ENCODE measurements at places on chromosomes 2 and 18. TPM values are rescaled to one million over a fixed set of nuclear protein-coding genes. Genes with fewer than 3 reads are reported as not detected.
A peak's percentile ranks its signal among the peaks of the same experiment; 100 is the strongest.

DNA sequence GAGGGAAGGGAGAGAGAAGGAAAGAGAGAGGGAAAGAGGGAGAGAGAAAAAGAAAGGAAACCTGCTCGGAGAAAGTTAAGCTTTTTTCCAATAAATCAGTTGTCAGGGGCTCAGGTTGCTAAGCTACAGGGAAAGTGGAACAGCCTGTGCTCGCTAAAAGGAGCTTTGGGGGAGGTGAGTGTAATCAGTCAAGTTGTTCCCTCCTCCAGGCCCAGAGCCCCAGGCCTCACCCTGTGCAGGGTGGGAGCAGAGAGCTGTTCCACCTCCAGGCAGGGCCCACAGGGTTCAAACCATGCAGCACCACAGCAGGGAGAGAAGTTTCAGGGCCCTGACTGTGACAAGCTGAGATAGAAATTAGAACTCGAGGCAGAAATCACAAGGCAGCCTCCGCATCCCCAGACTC is 56.4 kb upstream of the PPP1CB start:
- H3K36me3 ChIP-seq = no peaks in the 10 kb centered on the region
- H3K4me3 ChIP-seq = no peak overlapping the region
- H3K27me3 ChIP-seq = no peaks in the 10 kb centered on the region
- peak overlapping the region; percentile 35 for H3K27ac ChIP-seq
- no peak for DNase-seq
- H3K4me1 ChIP-seq = no peaks in the 10 kb centered on the region

DNA sequence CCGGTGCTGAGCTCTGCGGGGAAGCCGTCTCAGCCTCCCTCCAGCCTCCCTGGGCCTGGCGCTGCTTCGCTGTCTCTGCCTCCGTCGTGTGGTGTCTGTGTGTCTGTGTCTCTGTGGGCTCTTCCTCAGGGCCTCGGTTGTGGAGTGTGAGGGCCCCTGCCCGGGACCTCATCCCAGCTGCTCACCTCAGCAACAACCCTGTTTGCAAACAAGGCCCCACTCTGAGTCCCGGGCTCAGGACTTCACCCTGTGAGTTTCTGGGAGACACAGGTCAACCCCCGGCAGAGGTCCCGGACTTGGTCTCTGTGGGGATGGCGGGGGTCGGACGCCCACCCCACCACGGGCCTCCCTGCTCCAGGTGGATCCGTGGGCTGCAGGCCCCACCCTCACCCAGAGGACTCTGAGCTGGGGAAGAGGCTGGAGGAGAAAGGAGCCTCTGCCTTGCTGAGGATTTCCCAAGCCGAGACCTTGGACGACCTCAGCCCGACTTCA is 127.4 kb upstream of the CTDP1 start:
- H3K4me1 ChIP-seq = no peaks in the 10 kb centered on the region
- H3K36me3 ChIP-seq = no peaks in the 10 kb centered on the region
- no peak overlapping the region for H3K4me3 ChIP-seq
- H3K27me3 ChIP-seq = peaks cover 1% of the 10 kb centered on the region

GRCh38 chr2:126437016-126437415 is 218.9 kb upstream of the GYPC start:
- no peak overlapping the region for H3K4me3 ChIP-seq
- peaks cover 8% of the 10 kb centered on the region for H3K27me3 ChIP-seq
- H3K4me1 ChIP-seq = no peaks in the 10 kb centered on the region
- H3K27ac ChIP-seq = no peak overlapping the region

DNA sequence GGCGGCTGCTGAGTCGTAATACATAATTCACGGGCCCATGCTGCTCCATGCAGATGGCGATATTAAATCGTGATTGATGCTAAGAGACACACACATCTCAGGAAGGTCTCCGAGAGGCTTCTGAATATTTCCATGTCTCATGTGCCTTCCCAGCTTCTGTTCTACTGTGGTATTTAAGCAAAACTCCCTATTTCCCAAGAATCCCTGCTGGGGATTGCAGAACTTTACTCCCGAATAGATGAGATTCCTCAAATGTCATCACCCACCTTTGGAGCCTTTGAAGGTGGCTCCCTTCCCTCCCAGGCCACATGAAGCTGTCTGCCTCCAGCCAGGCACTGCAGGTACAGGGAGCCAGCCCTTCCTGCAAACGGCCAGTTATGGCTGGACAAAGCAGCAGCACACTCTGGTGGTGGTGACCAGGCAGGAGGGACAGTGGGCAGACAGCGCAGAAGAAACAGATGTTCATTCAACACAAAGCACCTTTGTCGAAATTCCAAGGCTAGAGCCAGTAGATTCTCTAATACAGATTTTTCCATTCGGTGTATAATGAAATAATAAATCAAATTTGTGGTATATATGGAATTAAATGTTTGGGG is 14.1 kb downstream of the NRP2 start:
- no peak overlapping the region for H3K4me3 ChIP-seq
- H3K27me3 ChIP-seq = peaks cover 20% of the 10 kb centered on the region
- no peak for DNase-seq
- H3K27ac ChIP-seq = no peak overlapping the region
- peaks cover 31% of the 10 kb centered on the region for H3K4me1 ChIP-seq

DNA sequence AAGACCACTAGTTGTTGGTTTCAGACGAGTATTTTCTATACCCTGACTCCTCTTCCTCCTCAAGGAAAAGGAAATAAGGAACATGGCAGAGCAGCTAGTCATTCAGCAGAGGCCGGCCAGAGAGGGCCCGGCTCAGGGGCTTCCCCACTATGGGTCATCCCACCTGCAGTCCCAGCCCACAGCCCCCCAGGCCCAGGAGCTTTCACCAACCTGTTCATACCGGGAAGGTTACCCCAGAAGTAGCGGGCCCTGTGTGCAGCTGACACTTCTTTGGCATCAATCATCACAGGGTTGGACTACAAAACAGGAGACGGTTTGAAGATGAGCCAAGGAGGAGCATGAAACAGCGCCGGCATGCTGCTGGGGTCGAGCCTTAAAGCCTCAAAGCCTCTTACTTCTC is 70.5 kb upstream of the POMC start:
- DNase-seq = no peak
- H3K27ac ChIP-seq = peak overlapping the region; percentile 18

- H3K27me3 ChIP-seq = no peaks in the 10 kb centered on the region
- no peaks in the 10 kb centered on the region for H3K36me3 ChIP-seq
- no peaks in the 10 kb centered on the region for H3K4me1 ChIP-seq
Observed at GRCh38 chr18:37913051-37913450, 347.5 kb upstream of the CELF4 start.

- no peak for DNase-seq
- H3K4me1 ChIP-seq = no peaks in the 10 kb centered on the region
- H3K4me3 ChIP-seq = no peak overlapping the region
- no peak overlapping the region for H3K27ac ChIP-seq
- H3K27me3 ChIP-seq = no peaks in the 10 kb centered on the region
Observed at GRCh38 chr2:240494194-240494793, 58.8 kb downstream of the GPC1 start.

GRCh38 chr18:12306752-12307700 is 1.0 kb upstream of the TUBB6 start:
- H3K36me3 ChIP-seq = peaks cover 13% of the 10 kb centered on the region
- H3K27ac ChIP-seq = peak overlapping the region; percentile 78
- DNase-seq = no peak

- peaks cover 5% of the 10 kb centered on the region for H3K27me3 ChIP-seq
- DNase-seq = peak; percentile 13
- H3K36me3 ChIP-seq = no peaks in the 10 kb centered on the region
- H3K27ac ChIP-seq = no peak overlapping the region
- peaks cover 8% of the 10 kb centered on the region for H3K4me1 ChIP-seq
Observed at GRCh38 chr2:33069894-33070651, 123.3 kb downstream of the LTBP1 start.

DNA sequence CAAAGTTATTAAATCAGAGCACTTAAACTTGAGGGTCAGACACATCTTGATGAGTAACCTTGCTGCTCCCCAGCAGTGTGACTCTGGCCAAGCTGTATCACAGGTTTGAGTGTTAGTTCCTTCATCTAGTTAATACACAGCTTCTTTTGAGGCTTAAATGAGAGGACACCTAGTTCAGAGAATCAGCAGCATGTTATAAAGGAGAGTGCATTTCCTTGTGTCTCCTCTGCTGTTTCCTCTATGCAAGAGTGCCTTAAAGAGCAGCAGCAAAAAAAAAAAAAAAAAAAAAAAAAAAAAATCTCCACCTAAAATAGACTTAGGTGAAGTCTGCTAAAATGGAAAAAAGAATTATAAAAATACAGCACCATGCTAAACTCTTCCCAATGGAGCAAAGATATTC is 261.9 kb downstream of the TCF4 start:
- no peak overlapping the region for H3K4me3 ChIP-seq
- peaks cover 8% of the 10 kb centered on the region for H3K4me1 ChIP-seq
- no peaks in the 10 kb centered on the region for H3K36me3 ChIP-seq

DNA sequence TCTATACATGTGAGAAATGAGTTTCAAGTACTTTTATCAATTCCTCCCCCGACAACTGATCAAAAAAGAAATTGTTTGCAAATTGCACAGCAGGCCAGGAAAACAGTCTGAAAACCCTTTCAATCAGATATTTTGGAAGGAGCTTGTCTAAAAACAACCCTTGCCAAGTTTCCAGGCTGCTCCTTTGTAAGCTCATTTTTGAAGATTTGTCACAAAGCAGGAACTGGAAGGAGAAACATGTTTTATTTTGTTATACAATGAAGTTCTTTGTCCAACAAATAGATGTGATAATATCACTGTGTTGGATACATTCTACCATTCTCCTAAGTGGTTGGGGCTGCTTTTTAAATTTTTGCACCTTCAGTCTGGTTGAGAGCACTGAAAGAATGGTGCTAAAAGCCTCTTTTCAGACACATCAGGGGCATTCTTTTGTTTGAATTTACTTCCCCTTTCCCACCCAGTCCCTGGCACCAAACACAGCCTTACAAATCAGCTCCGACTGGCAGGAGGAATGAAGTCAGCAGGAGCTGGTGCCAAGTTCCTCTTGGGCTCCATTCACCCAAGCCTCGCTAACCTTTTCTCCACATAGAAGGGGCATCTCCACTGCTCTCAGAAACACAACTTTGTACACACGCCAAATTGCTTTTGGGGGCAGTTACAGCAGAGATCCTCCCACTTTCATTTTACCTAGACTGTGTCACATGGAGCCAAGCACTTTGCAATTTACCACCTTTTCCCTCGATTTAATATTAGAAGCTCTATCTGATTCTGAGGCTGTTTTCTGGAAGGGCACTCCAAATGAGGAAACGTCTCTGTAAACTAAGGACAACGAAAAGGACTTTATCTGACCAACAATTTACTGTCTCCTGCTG is 88.0 kb downstream of the C1D start:
- H3K4me3 ChIP-seq = no peak overlapping the region
- H3K36me3 ChIP-seq = no peaks in the 10 kb centered on the region
- peaks cover 5% of the 10 kb centered on the region for H3K27me3 ChIP-seq
- H3K4me1 ChIP-seq = no peaks in the 10 kb centered on the region
- DNase-seq = no peak

DNA sequence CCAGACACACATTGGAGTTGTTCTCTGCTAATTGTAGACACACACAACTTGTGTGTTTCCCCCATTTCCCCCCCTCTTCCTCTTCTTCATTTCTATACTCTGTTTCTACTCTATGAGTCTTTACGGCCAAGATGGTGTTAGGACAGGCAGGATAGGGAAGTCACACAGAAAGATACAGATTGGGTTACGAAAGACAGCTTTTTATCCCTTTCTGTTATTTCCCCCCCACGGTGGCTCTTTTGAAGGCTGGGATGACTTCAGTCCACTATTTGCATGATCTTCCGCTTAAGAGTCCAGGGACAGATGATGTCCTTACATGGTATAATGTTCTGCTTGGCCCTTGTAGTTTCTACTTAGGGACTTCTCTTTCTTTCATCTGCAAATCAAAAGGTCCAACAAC is 1.6 kb upstream of the EMILIN2 start:
- H3K4me1 ChIP-seq = peaks cover 16% of the 10 kb centered on the region
- H3K27me3 ChIP-seq = peaks cover 57% of the 10 kb centered on the region
- no peak overlapping the region for H3K4me3 ChIP-seq
- no peaks in the 10 kb centered on the region for H3K36me3 ChIP-seq
- no peak overlapping the region for H3K27ac ChIP-seq

DNA sequence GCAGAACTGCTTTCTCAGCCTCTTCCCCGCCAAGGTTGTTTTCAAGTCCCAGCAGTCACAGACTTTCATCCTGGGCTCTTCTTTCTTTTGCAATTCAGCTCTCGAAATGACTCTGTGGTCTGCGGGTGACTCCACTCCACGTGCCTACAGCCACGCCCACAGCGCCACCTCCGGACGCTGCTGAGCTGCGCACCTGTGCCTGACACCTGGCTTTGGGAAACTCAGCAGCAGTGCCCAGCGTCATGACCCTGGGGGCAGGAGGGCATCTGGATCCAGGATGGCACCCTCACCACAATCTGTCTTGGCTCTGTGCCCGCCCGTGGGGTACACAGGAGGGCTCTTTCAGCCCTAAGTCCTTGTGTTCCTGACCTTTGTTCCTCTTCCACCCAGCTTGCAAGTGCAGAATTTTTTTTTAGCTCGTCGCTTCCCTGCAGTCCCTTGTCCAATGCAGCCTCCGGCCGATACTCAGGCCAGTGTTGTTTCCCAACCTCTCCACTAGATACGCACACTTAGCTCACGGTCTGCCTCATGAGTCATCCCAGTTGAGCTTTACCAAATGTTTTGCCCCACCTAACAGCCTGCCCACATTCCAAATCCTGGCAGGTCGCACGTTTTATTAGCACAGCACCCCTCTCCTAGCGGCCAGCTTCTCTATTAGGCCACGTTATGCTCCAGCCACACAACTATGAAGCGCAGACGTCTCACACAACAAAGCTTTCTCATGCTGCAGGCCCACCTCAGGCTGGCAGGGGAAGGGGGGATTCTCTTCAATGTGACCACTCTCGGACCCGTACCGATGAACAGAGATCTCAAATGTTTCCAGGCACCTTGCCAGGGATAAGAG is 6.5 kb upstream of the CAPN10 start:
- H3K27ac ChIP-seq = peak overlapping the region; percentile 63
- peaks cover 36% of the 10 kb centered on the region for H3K4me1 ChIP-seq
- H3K4me3 ChIP-seq = peak overlapping the region; percentile 15

- H3K4me1 ChIP-seq = no peaks in the 10 kb centered on the region
- H3K36me3 ChIP-seq = no peaks in the 10 kb centered on the region
- no peak overlapping the region for H3K4me3 ChIP-seq
Observed at GRCh38 chr18:73414598-73414997, 546.8 kb upstream of the NETO1 start.

- DNase-seq = no peak
- H3K27me3 ChIP-seq = peaks cover 7% of the 10 kb centered on the region
- no peak overlapping the region for H3K27ac ChIP-seq
Observed at GRCh38 chr18:59663096-59663495, 34.1 kb downstream of the CCBE1 start.

DNA sequence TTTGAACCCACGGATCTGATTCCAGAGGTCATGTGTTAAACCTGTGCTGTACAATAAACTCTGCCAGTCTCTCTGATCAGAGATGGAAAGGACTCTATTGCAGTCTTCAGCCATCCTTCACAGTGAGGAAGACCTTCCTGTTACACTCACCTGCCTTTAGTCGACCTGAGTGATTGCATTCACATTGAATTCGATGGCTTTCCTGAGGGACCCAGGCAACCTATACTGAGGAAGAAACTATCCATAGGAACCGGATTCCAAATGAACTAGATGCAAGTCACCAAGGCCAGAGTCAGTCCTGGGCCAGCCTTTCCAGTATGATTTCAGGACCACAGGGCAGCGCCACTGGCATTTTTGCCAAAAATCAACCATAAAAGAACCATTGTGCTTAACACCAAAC is 56.8 kb downstream of the PKDCC start:
- DNase-seq = no peak
- peak overlapping the region; percentile 31 for H3K4me3 ChIP-seq
- no peaks in the 10 kb centered on the region for H3K27me3 ChIP-seq
- H3K36me3 ChIP-seq = peaks cover 8% of the 10 kb centered on the region
- peaks cover 21% of the 10 kb centered on the region for H3K4me1 ChIP-seq

Gene CD8B
- 1.5 TPM for total RNA-seq

Gene MAL
- total RNA-seq = 264 TPM

Gene KCNJ3
- total RNA-seq = not detected

Gene GPR17
- total RNA-seq = not detected

Gene CPO
- not detected for total RNA-seq

Gene LIMS4
- 0.12 TPM for total RNA-seq
